ENCODE measurements at places on chromosomes 13 and 19.

- DNase-seq: no peak
Observed at GRCh38 chr13:98406971-98407370, 169.9 kb downstream of the STK24 start.

DNA sequence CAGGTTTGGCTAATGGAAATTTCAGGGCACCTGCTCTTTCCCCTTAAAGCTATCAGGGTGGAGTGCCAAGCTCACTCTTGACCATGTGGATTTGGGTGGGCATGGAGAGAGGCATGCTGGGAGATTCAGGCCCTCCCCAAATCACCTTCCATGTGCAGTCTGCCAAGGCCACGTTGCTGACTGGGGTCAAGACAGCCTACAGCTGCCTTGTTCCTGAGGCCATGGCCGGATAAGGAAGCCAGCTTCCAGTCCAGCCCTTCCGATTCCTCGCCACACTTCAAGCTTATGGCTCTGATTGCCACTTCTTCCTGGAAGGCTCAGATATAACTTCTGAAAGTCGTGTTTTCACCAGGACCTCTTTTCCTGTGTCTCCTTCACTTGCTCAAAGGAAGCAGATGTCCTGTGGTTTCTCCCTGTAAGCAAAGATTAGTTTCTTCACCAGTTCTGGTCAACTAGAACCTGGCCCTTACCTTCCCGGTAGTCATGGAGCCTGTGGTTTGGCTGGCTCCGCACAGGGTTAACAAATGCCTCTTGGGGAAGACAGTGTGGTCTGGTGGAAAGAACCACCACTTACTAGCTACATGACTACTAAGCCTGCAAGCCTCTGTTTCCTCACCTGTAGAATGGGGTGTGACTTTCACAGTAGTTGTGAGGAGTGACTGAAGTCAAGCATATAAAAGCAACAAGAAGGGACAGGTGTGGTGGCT lies 16.1 kb upstream of the TPT1 start:
- no peak for DNase-seq

DNA sequence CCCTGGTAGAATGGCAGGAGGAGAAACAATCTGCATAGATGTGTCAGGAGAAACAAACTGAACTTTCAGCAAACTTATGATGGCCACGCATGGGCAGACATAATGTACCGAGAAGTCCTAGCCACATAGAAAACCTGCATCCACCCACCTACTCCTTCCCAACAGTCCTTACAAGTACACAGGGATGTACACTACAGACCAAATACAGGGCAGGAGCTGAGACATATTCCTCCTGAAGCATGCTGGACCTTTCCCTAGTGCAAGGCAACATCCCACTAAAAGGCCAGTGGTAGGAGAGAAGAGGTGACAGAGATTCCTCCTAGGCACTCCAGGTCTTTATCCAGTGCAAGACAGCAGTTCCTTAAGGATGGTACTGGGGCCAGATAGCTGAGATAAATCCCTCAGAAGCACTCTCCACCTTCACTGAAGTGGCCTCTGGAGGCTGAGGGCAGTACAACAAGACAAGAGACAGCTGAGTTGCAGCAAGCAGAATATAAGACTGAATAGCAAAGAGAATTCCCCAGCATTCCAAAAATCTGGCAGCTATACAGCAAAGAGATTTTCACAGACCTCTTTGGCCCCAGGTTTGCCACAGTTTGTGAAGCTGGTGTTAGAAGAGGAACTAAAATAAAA lies 18.3 kb downstream of the VWA8 start:
- peak; percentile 28 for DNase-seq

GRCh38 chr13:32147976-32148375 lies 116.4 kb downstream of the FRY start:
- DNase-seq: no peak

DNA sequence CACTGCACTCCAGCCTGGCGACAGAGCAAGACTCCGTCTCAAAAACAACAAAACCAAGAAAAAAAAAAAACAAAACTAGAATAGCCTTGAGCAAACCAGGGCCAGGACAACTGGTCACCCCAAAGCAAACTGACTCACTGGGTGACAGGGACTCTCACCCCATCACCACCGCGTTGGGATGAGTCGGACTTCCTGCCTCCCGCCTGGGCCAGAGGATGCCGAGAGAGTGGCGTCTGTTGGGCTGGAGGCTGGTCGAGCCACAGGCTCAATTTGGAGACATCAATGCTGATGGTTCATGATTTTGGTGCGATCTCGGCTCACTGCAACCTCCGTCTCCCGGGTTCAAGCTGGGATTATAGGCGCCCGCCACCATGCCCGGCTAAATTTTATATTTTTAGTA lies 11.6 kb downstream of the TMPRSS9 start:
- DNase-seq: no peak

DNA sequence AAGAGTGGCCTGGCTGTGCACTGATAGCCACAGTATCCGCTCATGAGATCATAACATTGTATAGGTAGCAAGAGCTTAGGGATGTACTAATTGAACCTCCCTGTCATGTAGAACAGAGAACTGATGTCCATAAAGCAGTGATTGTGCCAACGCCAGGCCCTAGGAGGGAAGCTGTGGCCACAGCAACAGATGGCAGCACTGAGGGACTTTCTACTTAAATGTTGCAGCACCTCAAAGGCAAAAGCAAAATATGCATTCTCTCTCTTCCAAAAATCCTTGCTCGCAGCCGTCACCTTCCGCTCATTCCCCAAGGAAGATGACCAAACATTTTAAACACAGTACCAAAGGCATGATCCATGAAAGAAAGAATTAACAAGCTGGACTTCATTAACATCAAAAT lies 32.3 kb downstream of the COL4A1 start:
- DNase-seq: no peak

DNA sequence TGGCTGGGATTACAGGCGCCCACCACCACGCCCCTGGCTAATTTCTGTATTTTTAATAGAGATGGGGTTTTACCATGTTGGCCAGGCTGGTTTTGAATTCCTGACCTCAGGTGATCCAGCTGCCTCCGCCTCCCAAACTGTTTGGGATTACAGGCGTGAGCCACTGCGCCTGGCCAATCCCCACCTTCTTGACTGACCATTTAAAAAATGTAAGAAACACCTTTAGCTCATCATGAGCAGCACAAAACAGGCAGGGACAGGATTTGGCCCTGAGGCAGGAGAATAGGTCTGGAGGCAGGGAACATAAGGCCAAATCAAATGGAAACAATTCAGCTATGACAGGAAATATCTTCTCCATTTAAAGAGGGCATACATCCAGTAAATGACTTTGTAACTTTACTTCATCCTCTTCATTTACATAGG lies 1.4 kb upstream of the MPV17L2 start:
- no peak for DNase-seq

Measured in H7 (cell line).